ENCODE measurements at places on chromosomes 1 and 21. TPM values are rescaled to one million over a fixed set of nuclear protein-coding genes. Genes with fewer than 3 reads are reported as not detected.
A peak's percentile ranks its signal among the peaks of the same experiment; 100 is the strongest.

GRCh38 chr1:68011657-68012375 lies 38.6 kb downstream of the DIRAS3 start:
- peak; percentile 37 for DNase-seq
- no peak overlapping the region for H3K4me3 ChIP-seq
- no peaks in the 10 kb centered on the region for H3K36me3 ChIP-seq
- no peak overlapping the region for H3K27ac ChIP-seq
- H3K4me1 ChIP-seq, result no peaks in the 10 kb centered on the region

The PGLYRP4 gene
- not detected for total RNA-seq

GRCh38 chr1:194809665-194810064 lies 1623.3 kb upstream of the B3GALT2 start:
- H3K36me3 ChIP-seq, result no peaks in the 10 kb centered on the region
- H3K27me3 ChIP-seq, result no peaks in the 10 kb centered on the region
- no peak for DNase-seq

GRCh38 chr1:61184714-61185106 lies 102.3 kb downstream of the NFIA start:
- H3K4me1 ChIP-seq, result peaks cover 28% of the 10 kb centered on the region
- H3K4me3 ChIP-seq, result peak overlapping the region; percentile 66
- H3K36me3 ChIP-seq, result no peaks in the 10 kb centered on the region

DNA sequence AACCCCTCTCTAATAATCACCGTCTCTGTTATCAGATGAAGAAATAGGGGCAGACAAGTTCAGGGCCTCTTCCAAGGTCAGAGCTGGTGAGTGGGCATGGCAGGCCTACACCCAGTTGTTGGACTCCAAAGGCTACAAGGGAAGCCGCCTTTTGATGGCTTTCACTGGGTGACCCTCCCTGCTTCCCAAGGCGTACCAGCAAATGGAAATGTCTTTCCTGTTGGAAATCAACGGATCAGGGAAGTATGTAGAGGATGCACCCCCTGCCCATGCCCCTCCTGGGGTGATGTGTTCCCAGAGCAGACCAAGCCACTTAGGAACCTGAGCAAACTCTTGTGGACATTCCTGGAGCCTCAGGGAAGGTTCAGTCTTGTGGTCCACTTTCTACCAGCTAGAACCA lies 47.4 kb downstream of the LGR6 start:
- DNase-seq, result peak; percentile 17
- H3K4me3 ChIP-seq, result no peak overlapping the region
- peaks cover 7% of the 10 kb centered on the region for H3K4me1 ChIP-seq
- peaks cover 28% of the 10 kb centered on the region for H3K27me3 ChIP-seq

The SLC9C2 gene
- not detected for total RNA-seq

The OR6K6 gene
- not detected for total RNA-seq

- H3K36me3 ChIP-seq, result peaks cover 20% of the 10 kb centered on the region
- peaks cover 47% of the 10 kb centered on the region for H3K4me1 ChIP-seq
- H3K27me3 ChIP-seq, result no peaks in the 10 kb centered on the region
- peak overlapping the region; percentile 59 for H3K4me3 ChIP-seq
- DNase-seq, result no peak
- H3K27ac ChIP-seq, result peak overlapping the region; percentile 99
Observed at GRCh38 chr1:12595757-12596006, 22.3 kb downstream of the DHRS3 start.

Data from osteoblast (primary cell).